ENCODE measurements at places on chromosomes 2 and 18.

DNA sequence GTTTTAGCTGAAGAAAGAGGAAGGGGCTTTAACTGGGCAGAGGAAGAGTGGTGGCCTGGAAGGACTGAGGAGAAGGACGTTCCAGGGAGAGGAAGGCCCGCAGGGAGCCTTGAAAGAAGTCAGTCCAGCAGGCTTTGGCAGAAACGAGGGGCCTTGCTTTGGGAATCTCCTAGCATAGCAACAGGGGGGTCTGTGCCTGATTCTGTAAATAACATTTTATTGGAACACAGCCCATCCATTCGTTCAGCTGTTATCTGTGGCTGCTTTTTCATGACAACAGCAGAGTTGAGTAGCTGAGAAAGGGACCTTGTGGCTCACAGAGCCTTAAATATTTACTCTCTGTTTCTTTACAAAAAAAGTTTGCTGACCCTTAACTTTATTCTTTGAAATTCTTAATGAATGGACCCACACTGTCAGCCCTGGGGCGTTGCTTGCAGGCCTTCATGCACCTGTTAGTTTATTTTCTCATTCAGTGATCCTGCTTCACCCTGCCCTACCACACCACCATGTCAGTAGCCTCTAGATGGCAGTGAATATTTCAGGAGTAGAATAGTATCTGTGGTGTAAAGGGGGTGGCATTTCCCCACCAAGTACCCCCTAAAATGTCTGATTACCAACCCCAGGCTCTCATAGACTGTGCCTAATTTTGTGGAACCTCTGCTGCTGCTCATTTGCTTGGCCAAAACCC is 61.0 kb downstream of the MGAT5 start:
- DNase-seq: no peak

DNA sequence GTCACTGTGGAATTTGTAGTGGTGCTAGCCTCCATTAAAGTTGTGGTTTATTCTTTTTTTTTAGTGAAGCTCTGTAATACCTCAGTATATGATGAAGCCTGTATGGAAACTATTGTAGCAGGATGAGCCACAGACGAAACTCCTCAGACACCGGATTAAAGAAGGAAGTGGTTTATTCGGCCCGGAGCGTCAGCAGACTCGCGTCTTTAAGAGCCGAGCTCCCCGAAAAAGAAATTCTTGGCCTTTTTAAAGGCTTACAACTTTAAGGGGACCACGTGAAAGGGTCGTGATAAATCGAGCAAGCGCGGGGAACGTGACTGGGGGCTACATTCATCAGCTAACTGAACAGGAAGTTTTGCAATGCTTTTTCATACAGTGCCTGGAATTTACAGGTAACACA is 8.1 kb upstream of the CCL20 start:
- DNase-seq: no peak

GRCh38 chr2:209321076-209321475 is 102.8 kb upstream of the MAP2 start:
- no peak for DNase-seq

GRCh38 chr2:71688530-71688929 is 235.2 kb downstream of the DYSF start:
- no peak for DNase-seq

DNA sequence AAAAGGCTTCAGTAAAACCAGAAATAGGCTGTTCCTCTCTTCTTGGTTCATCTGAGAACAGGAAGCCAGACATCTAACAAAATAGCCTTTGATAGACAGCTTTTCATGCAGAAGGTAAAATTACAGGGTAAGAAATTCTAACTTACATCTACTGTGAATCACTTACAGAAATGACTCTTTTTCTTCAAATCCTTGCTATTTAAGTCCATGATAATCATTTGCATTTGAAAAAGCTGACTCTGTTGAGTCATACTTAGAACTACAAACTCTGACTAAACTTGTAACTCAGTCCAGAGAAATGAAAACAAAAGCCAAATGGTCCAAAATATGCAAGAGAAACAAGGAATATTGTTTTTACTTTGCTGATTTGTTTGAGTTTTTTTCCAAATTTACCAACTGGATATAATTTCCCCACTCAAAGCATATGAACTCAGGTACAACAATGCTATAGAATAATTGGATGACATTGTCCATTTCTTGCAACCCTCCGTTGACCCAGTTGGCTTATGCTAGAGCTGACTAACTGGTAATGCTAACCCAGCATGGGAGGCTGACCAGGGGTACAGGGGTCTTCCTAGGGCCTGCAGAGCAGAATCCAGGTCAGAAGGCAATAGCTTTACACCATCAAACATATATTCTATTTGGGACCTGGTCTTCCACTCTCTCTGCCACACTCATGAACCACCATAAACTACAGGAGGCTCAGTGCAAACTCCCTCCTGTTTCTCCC is 18.8 kb upstream of the MREG start:
- DNase-seq: no peak

- no peak for DNase-seq
These were observed 233.3 kb downstream of the SETBP1 start for GRCh38 chr18:44914028-44914427.
